Karpas-422 (cell line): ENCODE measurements at places on chromosomes 1 and 21.
A peak's percentile ranks its signal among the peaks of the same experiment; 100 is the strongest.

DNA sequence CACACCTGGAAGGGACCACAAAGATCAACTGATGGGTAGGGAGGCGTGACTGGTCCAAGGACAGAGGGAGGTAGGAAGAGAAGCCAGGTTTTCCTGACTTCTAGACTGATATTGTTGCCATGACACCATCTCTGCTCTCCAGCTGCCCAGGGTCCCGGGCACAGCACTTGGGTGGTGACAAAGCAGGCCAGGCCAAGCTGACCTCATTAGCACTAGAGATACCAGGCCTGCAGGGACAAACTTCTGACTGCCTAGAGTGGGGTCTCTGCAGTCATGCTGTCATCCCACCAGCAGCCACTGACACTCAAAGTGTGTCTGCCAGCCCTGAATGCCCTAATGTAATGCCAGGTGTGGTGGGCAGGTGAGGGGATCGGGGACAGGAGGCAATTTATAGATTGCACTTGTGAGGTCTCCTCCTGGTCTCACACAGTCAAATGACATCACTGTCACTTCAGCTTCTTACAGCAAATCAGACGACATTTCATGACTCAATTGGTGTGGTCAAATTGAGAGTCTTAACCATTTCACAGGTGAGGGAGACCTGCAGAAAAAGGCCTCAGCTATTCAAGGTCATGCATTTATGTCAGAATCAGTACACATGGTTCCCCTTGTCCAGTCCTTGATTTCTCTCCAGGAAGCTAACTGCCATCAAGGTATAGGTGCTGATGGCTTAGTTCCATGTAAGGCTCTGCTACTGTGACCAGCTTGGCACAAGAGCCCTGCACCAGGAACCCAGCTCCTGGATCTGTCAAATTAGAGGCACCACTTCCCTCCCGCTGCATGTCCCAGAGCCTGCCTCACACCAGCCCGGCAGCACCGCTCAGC lies 2.7 kb downstream of the SLC9A1 start:
- no peak for DNase-seq

GRCh38 chr1:185857442-185857841 lies 123.3 kb downstream of the HMCN1 start:
- DNase-seq, result no peak

DNA sequence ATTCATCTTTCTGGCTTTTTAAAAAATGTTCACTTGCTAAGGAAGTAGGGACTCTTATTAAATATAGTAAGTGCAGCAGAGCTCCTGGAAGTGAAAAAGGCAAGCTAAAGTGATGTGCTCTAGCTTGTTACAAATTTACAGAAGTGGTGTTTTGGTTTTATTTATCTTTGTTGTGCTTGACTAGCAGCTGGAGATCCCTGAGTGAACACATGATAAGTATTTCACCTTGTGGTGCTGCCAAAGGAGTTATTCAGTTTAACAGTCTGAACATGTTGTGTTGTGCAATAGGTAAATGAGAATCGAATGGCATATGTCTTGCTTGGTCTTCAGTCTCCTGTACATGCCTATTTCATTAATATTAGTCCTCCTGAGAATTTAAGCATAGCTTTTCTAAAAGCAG lies 315.7 kb downstream of the TPR start:
- DNase-seq, result no peak

DNA sequence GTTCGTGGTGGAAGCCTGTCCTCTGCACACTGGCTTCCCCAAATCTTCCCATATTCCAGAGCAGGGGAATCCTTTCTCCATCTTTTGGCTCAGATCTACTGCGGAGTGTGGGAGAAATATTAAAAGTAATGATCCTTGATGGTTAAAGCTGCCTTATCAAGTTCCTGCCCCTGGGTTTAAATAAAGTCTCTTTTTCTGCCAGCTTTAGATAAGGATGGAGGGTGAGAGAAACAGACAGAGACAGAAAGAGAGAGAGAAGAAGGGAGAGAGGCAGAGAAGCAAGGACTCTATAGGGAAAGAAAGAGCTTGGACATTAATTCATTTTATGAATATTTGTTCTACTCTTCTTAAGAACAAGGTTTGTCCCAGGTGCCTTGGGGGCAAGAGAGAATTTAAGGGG lies 98.0 kb downstream of the KCNJ15 start:
- no peak for DNase-seq

GRCh38 chr1:228003461-228004330 lies 3.1 kb upstream of the WNT3A start:
- DNase-seq, result no peak

DNA sequence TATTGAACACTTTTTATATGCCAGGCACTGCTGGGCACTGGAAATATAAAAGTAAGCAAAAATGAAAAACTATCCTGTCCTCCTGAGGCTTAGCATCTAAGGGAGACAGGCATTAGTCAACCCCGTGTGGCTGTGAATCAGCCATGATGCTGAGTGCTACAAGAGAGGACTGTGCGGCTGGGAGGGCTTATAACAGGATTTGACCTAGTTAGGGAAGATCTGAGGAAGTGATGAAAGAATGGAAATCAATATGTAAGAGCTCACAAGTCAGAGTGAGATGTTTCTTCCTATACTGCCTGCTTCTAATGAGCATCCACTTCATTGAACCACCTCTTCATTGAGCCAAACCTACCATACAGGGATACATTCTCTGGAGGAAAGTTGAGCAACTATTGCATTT lies 15.1 kb downstream of the TRIM45 start:
- DNase-seq, result no peak

- DNase-seq, result peak; percentile 79
Observed at GRCh38 chr1:182676274-182676673, 8.1 kb downstream of the RGS8 start.

GRCh38 chr1:81407000-81407821 lies 393.5 kb upstream of the ADGRL2 start:
- no peak for DNase-seq

GRCh38 chr1:39104158-39105060 lies 78.3 kb downstream of the NDUFS5 start:
- peak; percentile 31 for DNase-seq

DNA sequence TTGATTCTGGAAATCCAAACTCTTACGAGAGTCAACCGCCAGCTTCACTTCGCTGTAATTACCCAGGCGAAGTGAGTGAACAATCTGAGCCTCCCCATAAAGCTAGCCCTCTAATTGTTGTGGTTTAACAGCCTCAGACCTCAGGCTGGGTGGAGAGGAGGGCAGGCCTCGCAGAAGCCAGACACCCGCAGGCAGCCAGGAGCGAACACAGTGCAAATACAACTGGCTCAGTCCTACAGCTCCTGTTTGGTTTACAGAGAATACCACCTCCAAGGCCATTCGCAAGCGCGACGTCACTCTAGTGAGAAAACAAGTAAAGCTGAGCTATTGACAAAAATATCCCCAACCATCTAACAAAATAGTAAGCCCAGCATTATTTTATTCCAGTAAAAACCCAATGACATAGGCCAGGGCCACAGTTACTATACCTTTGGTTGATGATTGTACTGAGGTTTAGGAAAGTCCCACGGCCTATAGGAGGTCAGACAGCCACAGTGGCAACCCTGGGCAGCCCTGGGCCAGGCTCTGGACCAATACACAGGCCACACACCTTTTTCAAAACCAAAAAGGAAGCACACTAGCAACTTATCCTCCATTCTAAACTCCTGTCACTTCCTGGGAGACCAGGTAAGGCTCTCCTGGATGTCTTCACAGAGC lies 163.3 kb downstream of the ETS2 start:
- no peak for DNase-seq

DNA sequence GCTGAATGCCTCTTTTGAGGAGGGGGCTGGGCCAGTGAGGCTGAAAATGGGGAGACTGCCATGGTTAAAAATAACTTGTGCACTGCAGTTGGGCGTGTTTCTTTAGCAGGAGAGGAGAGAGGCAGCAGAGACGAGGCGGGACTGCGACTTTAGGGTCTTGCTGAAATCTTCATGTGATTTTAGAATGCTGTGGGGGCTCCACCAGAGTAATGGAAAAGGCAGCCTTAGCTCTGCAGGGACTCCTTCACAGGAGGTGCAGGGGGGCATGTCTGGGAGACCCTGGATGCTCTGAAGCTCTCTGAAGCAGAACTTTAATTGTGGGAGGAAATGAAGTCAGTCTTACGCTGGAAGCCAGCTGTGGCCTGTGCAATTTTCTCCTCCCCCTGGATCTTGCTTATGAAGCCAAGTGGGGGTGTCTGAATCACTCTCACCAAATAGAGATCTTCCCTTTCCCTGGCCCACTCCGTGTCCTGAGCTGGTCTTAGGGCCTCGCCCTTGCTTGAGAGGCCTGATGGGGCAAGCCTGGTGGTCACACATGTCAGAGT lies 60.8 kb downstream of the NDUFS5 start:
- DNase-seq, result no peak
